Cortex of kidney (tissue), 1 donor: ENCODE measurements at places on chromosomes 13 and 19.

DNA sequence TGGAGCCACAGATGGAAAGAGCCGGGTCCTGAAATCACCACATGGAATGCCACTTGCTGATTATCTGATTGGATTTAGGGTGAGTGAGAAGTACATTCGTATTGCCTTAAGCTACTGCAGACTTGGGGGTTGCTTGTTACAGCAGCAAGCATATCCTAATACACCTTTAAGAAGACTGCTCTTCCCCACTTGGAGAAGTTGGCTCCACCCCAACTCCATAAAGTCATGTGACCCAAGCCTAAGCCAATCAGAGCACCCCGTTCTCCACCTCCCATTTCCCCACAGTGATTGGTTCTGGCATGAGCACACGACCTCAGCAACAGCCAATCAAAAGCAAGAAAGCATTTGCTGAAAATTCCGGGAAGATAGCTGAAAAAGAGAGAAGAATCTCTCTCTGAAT is 23.1 kb downstream of the CACNA1A start:
- DNase-seq, result no peak

GRCh38 chr19:51329411-51329810 is 12.5 kb downstream of the VSIG10L start:
- no peak for DNase-seq

DNA sequence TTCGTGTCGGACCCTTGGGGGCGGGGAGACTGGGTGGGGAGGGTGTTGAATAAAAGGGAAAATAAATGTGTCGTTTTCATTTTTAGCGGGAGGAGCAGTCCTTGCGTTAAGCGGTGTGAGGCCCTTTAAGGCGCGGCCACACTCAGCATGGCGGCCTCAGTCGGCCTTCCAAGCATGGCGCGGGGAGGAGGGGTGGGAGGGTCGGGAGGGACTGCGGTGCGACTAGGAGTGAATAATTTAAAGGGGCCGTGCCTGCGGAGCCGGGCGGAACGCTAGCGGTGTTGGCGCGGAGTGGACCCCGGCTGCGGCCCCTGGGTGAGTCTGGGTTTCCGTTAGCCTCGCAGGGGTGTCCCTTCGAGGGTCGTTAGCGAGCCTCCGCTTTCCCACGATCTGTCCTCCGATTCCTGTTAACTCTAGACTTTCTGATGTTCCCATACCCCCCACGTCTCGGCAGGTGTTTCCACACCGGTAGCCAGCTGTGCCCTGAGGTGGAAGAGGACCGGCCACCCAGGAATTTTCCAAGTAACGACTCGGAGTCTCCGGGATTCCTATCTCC is 1.5 kb upstream of the PNPLA6 start:
- no peak for DNase-seq

DNA sequence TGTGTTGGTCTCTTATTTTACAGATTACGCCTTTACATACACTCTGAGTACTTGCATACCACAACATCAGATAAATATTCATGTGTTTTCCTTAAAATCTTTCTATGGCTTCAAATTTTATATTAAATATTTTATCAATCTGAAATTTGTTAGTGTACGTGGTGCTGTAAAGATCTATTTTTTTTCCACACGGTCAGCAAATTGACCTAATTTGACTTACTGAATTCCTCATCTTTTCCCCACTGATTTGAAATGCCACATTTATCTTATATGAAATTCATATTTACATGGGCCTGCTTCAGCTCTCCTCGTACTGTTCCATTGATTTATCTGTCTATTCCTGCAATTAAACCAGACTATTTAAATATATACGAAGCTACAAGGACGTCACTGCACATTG is 433.8 kb upstream of the ZNF507 start:
- DNase-seq, result no peak

GRCh38 chr13:60402022-60402421 is 5.0 kb downstream of the TDRD3 start:
- DNase-seq, result no peak

GRCh38 chr13:23871616-23872220 is 17.5 kb downstream of the MIPEP start:
- DNase-seq, result no peak

GRCh38 chr13:71524613-71525304 is 342.2 kb downstream of the DACH1 start:
- DNase-seq, result no peak

GRCh38 chr13:99932912-99933311 is 38.7 kb downstream of the ZIC5 start:
- DNase-seq, result no peak

DNA sequence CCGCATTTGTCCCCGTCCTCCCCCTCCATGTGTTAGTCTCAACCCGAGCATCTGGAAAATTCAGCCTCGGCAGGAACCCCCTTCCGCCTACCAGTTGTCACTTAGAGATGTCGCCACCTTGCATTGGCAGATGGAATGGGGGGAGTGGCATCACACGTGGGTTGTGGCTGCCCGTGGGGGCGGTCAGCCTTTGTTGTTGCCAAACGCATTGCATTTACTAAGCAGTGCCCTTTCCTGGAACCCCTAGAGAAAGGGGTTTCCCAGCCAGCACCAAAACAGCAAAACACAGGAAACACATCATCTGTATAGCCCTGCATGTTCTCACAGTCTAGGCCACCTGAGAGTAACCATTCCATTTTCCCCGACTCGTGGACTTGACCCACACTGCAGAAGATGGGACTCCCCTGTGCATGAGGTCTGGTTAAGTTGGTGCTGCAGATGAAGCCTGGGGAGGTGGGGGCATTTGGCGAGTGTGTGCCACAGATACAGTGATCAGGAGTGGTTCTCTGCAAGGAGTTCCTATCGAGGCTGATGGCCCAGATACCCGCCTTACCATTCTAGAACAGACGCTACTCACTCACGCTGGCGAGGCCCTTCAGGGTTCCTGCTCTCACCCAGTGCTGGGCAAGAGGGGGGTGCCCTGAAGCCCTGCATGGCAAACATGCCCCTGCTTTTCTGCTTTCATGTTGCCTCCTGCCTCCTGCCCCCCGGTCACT is 38.3 kb downstream of the TMED1 start:
- DNase-seq, result no peak

DNA sequence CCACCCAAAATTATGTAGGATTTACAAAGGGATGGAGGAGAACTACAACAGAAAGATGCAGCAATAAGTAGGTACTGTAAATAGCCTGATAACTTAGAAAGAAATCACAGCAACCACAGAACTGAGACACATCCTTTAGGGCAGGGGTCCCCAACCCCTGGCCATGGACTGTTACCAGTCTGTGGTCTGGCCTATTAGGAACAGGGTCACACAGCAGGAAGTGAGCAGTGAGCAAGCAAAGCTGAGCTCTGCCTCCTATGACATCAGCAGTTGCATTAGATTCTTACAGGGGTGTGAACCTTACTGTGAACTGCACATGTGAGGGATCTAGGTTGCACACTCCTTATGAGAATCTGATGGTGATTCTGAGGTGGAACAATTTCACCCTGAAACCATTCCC is 997.6 kb downstream of the DIAPH3 start:
- no peak for DNase-seq

DNA sequence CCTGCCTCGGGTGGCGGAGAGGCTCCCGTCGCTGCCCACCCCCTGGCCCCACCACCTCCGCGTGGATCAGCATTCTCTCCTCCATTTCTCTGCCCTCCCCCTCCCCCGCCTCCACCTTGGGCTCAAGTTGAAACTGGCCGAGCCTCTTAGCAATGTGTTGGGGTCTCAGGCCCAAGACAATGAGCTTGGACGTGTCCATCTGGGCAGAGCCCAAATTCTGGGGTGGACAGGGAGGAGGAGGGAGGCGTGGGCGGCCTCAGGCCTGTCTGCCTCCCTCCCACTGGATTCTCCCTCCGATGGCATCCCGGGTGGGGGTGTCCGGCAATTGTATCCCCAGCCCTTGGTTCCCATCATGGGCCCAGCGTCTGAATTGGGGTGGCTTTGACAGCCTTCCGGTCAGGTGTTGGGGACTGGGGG is 1.2 kb downstream of the CELF5 start:
- DNase-seq, result no peak

DNA sequence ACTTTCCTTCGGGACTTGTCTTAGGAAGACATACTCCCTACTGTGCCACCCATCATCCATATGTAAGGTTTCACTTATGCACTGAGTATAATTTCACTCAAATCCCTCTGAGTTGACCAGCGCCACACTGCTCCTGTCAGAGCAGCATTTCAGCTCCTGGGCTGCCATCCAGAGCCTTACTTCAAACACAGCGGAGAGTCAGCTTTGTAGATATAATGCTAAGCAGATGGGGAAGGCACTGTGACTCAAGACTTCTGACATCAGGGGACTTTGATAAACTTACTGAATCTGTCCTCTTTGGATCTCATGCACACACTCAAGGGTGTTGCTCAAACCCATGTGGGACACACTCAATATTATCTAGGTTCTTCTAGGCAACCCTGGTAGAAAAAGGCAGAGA is 34.9 kb downstream of the DOCK9 start:
- DNase-seq, result no peak

DNA sequence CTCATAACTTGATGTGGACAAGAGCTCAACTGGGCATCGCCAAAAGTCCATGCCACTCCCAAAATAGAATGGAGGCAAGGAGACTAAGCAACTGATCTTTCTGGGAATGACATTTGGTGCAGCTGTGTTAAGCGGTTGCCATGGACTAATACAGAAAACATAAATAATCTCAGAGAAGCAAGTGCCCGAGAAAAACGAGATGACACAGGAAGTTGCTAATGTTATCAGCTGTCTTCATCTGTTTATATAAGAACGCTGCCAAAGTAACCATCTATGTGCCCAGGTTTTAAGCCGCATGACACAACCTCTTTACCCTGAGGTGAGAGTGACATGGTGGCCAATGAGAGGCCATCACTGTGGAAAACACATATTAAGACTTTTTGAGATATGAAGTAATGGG is 54.9 kb upstream of the SACS start:
- no peak for DNase-seq

DNA sequence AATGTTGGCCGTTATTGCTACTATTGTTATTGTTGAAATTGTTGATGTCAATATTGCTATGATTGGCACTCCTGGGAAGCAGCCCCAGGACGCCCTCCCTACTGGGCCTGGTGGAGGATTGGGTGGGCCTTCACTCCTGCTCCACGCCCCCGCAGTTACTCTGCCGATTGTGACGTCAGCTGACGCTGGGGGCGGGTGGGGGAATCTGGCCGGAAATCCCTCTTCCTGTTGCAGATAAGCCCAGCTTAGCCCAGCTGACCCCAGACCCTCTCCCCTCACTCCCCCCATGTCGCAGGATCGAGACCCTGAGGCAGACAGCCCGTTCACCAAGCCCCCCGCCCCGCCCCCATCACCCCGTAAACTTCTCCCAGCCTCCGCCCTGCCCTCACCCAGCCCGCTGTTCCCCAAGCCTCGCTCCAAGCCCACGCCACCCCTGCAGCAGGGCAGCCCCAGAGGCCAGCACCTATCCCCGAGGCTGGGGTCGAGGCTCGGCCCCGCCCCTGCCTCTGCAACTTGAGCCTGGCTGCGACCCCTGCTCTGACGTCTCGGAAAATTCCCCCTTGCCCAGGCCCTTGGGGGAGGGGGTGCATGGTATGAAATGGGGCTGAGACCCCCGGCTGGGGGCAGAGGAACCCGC is at the start of gene ETV2:
Gene ETV2, plus strand, starts transcription at position 231 of the 637 bp plus-strand sequence. CDS start 716 bp downstream, outside the sequence.
- DNase-seq, result no peak

DNA sequence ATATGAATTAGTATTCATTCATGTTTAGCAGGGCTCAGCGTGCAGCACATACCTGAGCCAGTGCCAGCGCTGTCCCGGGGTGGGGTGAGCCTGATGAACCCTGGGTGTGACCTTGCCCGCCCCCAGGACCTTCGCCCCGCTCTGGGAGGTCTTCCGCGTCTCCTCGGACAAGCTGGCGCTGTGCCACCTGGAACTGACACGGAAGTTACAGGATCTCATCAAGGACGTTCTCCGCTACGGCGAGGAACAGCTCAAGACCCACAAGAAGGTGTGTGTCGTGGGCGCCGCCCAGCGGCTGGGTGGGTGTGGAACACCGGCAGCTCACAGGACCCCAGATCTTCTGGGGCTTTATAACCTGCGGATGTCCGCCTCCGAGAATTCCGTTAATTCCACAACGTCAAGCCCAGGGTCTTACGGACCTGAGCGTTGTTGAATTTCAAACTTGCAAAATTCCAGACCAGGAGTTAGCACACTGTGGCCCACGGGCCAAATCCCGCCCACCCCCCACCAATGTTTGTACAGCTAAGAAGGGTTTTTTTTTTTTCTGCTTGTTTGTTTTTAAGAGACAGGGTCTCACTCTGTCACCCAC is 15.4 kb downstream of the FCHO1 start:
- no peak for DNase-seq

DNA sequence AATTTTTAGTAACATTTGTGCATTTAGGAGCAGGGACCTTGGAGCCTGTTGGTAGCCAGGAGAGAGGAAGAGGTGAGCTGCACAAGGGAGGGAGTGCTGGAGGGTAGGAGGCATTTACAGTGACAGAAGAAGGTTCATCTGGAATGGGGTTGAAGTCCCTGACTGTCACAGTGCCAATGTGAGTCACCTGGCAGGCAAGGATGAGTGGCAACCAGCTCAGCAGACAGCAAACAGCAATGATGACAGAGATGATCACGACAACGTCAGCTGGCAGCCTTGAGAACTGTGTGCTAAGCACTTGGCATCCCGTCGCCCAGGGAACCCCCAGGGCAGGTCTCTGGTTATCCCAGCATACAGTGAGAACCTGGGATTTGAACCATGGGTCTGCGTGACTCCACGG is 2.6 kb downstream of the OR10H5 start:
- DNase-seq, result no peak

- no peak for DNase-seq
These were observed 1.8 kb downstream of the FXYD7 start for GRCh38 chr19:35144600-35145436.

DNA sequence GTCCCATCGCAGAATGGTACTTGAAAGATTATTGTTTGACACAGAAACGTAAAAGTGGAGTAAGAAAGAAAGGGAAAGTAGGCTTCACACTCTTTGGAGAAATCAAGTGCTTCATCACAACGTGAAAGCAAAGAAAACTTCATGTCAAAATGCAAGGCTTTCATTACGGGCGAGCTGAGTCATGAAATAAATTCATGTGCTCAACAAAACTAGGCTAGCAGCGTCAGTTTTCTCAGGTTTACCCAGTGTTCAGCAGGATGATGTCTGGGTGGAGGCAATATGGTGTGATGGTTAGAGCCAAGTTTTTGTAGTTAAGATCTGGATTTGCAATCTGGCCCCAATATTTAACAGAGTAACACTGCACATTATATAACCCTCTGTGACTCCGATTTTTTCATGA is 128.0 kb downstream of the TRPC4 start:
- no peak for DNase-seq

DNA sequence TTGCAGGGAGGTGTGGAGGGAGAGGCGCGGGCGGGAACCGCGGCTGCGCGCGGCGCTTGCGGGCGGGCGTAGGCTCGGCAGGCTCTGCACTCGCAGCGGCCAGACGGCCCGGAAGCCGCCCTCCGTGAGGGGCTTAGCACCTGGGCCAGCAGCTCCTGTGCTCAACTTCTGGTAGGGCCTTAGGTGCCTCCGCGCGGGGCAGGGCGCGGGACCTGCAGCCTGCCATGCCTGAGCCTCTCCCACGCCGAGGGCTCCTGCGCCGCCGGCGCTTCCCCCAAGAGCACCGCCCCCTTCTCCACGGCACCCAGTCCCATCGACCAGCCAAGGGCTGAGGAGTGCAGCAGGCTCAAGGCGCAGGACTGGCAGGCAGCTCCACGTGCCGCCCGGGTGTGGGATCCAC is 940.8 kb upstream of the PCDH9 start:
- DNase-seq, result no peak
